AG20443 (cell line): ENCODE measurements at places on chromosomes 6 and 20.

- DNase-seq, result no peak
Measured at GRCh38 chr6:127914240-127914639, 13.4 kb upstream of the THEMIS start.

GRCh38 chr6:87791982-87792381, 89.9 kb upstream of the AKIRIN2 start:
- DNase-seq, result no peak

DNA sequence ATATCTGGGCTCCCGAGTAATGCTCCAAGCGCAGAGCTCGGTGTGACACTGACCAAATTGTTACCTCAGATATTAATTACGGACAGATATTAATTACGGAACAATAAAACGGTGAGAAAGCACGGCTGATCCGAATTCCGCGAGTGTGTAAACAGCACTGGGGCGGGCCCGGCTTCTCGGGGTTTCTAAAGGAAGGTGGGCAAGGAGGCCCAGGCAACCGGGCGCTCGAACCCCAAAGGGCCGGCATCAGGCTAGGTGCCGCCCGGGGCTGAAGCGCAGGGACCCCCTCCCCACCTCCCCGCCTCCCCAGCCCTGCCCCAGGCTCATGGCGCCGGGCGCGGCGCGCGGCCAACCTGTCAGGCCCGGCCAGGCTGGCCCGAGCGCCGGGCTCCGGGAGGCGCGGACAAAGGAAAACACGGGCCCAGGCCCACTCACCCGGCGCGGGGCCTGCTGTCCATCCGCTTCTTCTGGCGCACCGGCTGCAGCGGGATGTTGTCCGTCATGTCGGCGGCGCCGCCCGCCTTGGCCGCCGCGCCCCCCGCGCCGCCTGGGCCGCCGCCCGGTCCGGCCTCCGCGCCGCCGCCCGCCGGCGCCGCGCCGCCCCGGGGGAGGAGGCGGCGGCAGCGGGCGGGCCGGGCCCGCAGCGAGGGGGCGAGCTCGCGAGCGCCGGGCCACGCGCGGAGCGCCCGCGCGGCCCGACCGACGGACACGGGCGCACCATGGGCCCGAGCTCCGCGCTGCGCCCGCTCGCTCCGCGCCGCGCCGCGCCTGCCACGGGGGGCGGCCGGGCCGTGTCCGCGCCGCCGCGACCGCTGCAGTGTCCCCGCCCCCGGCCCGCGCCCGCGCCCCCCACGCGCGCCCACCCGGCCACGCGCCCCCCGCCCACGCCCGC, at the start of gene ATP9A:
Gene ATP9A (minus strand): TSS at position 524 of the 892 bp plus-strand sequence. CDS start 21 bp downstream, at position 503.
- peak; percentile 78 for DNase-seq

DNA sequence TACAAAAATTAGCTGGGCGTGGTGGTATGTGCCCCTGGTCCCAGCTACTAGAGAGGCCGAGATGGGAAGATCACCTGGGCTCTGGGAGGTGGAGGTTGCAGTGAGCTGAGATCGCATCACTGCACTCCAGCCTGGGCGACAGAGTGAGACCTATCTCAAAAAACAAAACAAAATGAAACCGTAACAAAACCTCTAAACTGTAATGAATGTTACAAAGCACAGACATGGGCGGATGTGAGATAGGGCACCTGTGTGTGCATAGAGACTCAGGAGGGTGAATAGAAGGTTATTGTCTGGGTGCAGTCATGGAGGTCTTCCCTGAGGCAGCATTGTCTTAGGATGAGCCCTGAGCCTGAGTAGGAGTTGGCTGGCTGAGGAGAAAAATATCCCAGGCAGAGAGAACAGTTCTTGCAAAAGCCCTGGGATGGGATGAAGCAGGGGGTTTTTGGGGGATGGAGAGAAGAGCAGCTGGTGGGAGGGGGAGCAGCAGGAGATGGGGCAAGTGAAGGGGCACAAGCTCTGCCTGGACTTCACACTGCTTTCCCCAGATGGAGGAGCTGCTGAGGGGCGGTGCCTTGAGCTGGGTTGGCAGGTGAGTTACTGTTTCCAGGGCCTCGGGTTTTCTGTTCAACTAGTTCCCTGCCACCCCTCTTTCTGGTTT, 5.2 kb downstream of the BCAS4 start:
- DNase-seq, result no peak
